ENCODE measurements at places on chromosomes 12 and 14. TPM values are rescaled to one million over a fixed set of nuclear protein-coding genes. Genes with fewer than 3 reads are reported as not detected.

TPPP2 gene
- total RNA-seq, result not detected

SYNDIG1L gene
- total RNA-seq, result not detected

ANKRD33 gene
- total RNA-seq, result 0.19 TPM

YBX3 gene
- total RNA-seq, result 179 TPM

KRT75 gene
- total RNA-seq, result not detected

MDGA2 gene
- not detected for total RNA-seq

TSHR gene
- total RNA-seq, result not detected

PIWIL1 gene
- total RNA-seq, result not detected

SIRT4 gene
- 1.5 TPM for total RNA-seq

ADIPOR2 gene
- 68.6 TPM for total RNA-seq

TMEM52B gene
- total RNA-seq, result not detected

SERPINA3 gene
- 0.05 TPM for total RNA-seq

CLEC9A gene
- not detected for total RNA-seq
